A172 (cell line): ENCODE measurements at places on chromosomes 2 and 18. TPM values are rescaled to one million over a fixed set of nuclear protein-coding genes. Genes with fewer than 3 reads are reported as not detected.

Gene PLCD4
- total RNA-seq = 1.3 and 6.9 TPM in 2 replicates

Gene SNTG2
- total RNA-seq = 0.86 TPM in 1 of 2 replicates, not detected in the other

Gene SKOR2
- total RNA-seq = not detected in 2 replicates

Gene FEV
- total RNA-seq = not detected in 2 replicates

Gene CCL20
- total RNA-seq = not detected in 2 replicates

Gene ECEL1
- not detected in 2 replicates for total RNA-seq

Gene EVX2
- total RNA-seq = not detected in 2 replicates

Gene IL1B
- 0.19 TPM in 1 of 2 replicates, not detected in the other for total RNA-seq
